ENCODE measurements at places on chromosomes 1 and 21.

DNA sequence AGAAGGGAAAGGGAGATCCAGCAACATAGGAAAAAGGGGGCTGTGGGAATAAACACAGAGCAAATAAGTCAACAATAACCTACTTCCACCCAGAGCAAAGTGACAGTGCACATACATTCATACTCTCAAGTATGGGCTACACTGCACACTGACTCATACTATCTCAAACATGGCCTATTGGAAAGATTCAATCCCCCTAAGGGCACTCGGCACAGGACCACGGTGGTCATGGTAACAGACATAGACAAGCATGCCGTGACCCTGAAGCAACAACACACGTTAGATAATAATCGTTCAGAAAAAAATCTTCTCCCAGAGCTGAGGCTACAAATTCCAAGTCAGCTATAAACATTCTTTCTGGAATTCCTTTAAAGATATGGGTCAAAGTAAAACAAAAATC is 16.8 kb upstream of the JAK1 start:
- DNase-seq, result no peak

- DNase-seq, result no peak
Observed at GRCh38 chr21:45118099-45118498, 43.7 kb downstream of the ADARB1 start.

DNA sequence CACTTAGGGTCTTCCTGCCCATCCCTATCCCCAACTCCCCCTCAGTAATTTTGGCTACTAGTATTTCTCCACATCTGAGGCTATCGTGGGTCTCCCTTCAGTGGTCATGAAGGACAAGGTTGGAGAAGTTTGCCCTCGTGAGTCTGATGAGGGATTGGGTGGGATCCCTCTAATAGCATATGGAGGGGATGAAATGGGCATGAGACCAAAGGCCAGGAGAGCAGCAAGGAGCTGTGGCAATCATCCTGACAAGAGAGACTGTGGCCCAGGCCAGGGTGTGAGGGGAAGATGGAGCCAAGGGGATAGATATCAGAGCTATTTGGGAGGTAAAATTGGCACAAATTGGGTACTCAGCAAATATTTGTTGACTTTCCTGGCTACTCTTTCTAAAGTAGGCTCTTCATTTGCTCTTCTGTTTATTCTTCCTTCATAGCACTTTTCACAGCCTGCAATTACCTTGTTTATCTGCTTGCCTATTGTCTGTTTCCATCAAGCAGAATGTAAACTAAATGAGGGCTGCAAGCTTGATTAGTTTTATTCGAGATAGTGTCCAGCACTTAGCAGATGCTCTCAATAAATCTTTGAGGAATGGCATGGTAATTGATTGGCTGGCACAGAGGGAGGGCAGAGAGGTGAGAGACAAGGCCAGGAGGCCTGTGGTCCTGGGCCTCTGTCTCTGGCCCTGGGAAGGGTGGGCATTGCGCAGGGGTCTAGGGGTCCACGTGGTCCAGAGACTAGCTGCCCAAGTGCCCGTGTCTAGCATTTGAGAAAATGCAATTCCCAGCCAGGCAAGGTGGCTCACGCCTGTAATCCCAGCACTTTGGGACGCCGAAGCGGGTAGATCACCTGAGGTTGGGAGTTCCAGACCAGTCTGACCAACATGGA is 1.5 kb upstream of the PLK3 start:
- no peak for DNase-seq

DNA sequence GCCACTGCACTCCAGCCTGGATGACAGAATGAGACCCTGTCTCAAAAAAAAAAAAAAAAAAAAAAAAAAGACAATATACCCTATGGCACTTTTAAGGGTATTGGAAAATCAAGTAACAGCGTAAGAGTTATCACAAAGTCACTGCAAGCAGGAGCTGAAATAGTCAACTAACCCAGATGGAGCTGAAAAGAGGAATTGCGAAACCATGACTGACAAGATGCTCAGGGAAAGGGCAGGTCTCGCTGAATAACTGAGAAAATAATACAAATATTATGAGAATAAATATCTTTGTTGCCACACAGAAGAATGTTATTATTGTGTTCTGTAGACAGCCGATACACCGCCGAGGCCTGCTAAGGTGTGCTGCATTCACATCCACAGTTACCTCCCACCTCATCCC is 17.8 kb downstream of the HLCS start:
- DNase-seq, result no peak

DNA sequence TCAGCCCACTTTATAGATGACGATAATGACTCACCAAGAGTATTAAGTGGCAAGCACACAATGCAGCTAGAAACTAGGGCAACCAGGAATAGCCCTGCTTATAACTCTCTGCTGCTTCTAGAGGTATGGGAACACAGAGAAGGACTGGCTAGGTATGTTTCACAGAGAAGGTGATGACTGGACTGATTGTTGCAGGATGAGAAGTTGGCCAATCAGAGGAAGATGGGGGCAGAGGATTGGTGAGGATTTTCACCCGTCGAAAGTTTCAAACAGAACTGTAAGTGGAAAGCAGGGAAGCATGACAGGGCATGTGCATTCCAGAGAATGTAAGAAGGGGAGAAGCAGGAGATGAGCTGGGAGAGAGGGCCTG is 222.4 kb upstream of the JUN start:
- DNase-seq, result no peak

DNA sequence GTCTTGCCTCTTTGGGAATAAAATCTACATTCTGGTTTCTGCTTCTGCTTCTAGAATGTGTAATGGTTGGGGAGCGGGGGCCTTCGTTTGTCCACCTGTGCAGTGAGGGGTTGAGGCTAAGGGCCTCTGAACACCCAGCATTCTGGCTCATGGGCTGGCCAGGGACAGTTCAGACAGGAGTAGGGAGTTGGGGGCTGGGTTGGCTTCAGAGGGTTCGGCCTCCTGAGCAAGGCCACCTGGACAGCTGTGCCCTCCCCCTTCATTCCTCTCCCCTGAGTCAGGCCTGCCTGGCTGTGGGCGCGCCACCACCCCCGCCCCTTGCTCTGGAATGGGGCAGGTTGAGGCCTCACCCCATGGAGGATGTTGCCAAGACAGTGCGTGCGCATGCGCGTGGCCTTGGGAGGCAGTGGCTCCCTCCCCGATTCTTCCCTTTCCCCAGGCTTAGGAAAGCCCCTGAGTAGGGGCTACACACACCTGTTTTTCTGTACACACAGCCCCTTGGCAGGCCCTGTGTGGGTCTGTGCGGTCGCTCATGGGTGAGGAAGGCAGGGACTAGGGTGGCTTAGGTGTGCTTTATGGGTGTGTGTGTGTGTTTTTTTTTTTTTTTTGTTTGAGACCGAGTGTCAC is 57.0 kb downstream of the YARS1 start:
- DNase-seq, result peak; percentile 67

Data from left lobe of liver (tissue), 2 donors.